ENCODE measurements at places on chromosomes 4 and X.

GRCh38 chr4:2305766-2306501 lies 44.0 kb upstream of the MXD4 start:
- DNase-seq: no peak

GRCh38 chrX:53883196-53883595 lies 161.1 kb downstream of the PHF8 start:
- no peak for DNase-seq

GRCh38 chr4:174496631-174497432 lies 25.5 kb downstream of the HPGD start:
- DNase-seq: no peak

DNA sequence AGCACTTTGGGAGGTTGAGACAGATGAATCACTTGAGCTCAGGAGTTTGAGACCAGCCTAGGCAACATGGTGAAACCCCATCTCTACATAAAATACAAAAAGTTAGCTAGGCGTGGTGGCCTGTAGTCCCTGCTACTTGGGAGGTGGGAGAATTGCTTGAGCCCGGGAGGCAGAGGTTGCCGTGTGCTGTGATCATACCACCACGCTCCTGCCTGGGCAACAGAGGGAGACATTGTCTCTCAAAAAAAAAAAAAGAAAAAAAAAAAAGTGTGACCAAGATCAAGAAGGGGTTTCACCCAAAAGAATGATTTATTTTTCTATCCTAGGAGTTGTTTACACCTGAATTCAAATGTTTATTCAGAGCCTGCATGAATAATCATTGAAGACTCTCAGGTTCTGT lies 572.4 kb upstream of the GALNT7 start:
- DNase-seq: peak; percentile 5

- DNase-seq: no peak
These were observed 101.4 kb downstream of the WWC2 start for GRCh38 chr4:183200453-183200852.

GRCh38 chr4:47490550-47490949 lies 5.5 kb downstream of the ATP10D start:
- DNase-seq: no peak

- DNase-seq: no peak
These were observed 2048.7 kb downstream of the PCDH7 start for GRCh38 chr4:32768664-32769389.

- no peak for DNase-seq
These were observed 15.0 kb downstream of the RBMX2 start for GRCh38 chrX:130416785-130417184.

GRCh38 chr4:75908555-75908954 lies 6.3 kb upstream of the PPEF2 start:
- no peak for DNase-seq

DNA sequence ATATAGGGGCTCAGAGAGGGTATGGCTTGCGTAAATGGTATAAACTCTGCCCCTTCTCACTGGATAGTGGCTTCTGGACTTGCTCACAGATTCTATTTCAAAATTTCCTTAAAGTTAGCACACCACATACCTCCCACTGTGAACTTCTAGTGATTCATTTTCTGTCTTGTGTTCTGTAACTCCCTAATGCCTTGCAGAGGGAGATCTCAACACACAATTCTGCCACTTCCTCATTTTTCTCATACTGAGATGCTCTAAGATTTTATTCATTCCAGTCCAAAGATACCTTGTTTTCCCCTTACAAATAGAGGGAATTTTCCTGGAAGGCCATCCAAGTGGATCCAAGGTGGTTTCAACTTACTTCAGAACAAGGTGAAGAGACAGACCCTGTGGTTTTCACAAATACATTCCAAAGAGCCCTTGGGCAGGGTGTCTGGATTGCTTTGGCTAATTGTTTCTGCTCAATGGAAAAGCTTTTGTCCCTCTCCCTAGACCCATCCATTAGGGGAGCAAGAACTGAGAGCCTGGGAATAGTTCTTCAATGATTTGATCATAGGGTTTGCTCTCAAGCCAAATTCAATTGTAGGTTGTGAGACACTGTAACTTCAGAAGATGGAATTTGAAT lies 52.1 kb upstream of the CAPN6 start:
- no peak for DNase-seq
